Activated T-helper 2 cell treated with anti-CD3 and anti-CD28 coated beads, Interferon-gamma antibody, Interleukin-2, Interleukin-4, amounts not matched to agents 10 μg/mL and 5 μg/mL and 100 μg/mL, durations not matched to agents 14 hours and 24 hours and 36 hours (primary cell): ENCODE measurements at places on chromosomes 1 and 21.

DNA sequence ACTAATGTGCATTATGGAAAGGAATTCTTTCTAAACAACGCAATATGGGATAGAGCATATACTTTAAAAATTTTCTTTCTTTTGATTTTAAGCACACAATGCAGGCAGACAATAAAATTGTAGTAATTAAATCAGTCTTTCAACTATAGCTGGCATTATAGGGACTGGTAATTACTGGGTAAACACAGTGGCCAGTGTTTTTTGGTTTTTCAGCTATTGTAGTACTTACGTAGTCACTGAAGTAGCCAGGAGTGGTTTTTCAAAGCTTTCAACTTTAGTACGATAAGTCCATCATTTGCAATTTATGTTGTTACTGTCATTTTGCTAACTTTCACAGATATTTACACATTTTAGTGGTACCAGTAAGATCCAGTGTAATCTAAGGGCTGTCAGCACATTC is 50.6 kb downstream of the RAB3GAP2 start:
- DNase-seq: no peak

GRCh38 chr1:18548643-18549042 is 67.9 kb downstream of the KLHDC7A start:
- DNase-seq: no peak

DNA sequence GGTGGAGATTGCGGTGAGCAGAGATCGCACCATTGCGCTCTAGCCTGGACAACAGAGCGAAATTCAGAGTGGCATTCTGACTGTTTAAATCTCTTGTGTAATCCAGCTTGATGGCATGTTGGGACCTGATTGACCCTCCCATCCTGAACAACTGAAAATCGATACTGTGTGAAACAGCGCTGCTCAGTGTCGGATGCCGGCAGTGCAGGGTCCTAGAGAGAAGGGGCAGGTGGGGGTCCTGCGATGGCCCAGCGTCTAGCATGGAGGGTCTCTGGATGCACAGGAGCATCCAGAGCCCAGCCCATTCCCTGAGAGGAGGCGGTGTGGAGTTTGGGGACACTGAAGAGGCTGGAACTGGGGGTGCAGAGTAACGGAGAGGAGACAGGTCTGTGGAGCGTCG is 15.8 kb downstream of the AGT start:
- no peak for DNase-seq

- DNase-seq: no peak
These were observed 41.6 kb upstream of the QSOX1 start for GRCh38 chr1:180112984-180113647.

DNA sequence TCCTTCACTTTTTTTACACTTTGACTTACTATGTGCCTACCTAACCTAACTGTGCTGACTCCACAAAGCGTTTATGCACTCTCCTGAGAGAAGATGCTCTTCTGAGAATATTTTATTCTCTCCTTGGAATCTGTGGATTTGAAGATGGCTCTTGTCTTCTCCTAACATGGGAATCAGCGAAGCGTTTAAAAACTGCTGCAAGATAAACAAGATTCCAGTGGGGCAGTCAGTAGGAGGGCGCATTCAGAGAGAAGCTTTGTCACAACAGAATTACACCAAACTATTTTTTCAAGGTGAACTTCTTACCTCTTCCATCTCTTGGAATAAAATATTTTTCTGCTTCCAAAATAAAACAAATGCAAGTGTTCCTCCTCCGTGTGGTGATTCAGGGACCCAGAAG is 113.1 kb downstream of the FOXD2 start:
- no peak for DNase-seq

DNA sequence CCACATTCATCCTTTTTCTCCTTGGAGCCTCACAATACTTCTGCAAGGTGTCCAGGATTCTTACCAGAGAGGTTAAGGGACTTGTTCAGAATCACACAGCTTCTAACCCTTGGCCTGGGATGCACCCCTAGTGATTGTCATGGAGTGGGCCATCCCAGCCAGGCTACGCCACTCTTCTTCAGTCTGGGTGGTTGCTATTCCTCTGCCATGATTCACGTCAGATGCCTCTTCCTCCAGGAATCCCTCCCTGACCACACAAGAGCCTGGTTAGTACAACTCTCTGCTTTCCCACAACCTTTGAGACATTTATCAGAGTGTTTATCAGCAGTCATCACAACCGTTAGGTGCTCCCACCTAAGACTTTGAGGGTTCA is 121.8 kb downstream of the EPHB2 start:
- no peak for DNase-seq

- no peak for DNase-seq
These were observed 19.4 kb downstream of the PLEKHA6 start for GRCh38 chr1:204340081-204340889.

DNA sequence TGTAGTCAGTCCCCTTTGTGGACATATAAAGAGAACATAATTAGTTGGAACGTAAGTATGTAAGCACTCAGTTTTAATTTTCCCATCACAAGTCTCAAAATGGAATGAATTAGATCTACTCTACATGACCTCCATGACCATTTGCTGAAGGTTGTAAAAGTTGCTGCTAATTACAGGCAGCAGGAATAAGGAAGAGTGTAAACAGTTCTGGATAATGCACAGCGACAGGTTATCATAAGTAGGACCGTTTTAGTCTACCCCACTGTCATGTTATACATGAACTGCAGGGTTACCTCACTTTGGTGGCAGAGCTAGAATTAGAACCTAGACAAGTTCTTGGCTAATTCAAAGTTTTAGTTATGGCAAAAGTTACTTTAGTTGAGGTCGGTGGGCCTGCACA is 21.7 kb downstream of the YTHDF2 start:
- DNase-seq: no peak

GRCh38 chr1:16418823-16419425 is 18.3 kb downstream of the SPATA21 start:
- no peak for DNase-seq

- DNase-seq: no peak
These were observed 592 bp downstream of the CRCT1 start for GRCh38 chr1:152514715-152515433.

GRCh38 chr1:14653461-14653960 is 55.0 kb downstream of the KAZN start:
- DNase-seq: no peak

DNA sequence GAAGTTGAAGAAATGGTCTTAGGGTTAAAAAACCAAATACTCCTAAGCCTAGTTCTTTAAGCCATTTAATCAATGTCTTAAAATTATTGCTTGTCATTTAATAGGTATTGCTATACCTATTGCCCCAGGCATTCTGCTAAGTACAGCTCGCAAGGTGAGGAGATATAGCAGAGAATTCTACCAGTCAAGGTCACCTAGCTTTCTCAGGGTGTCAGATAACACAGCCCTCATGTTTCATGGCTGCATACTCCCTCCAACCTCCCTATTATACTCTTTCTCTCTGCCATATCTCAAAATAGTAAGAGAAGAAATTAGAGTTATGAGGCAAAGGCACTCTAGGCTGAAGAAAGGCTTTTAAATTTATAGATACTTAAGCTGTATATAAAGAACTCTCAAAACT is 68.4 kb upstream of the GPR88 start:
- no peak for DNase-seq

- DNase-seq: no peak
These were observed 60.7 kb downstream of the ZNF697 start for GRCh38 chr1:119587341-119587740.

DNA sequence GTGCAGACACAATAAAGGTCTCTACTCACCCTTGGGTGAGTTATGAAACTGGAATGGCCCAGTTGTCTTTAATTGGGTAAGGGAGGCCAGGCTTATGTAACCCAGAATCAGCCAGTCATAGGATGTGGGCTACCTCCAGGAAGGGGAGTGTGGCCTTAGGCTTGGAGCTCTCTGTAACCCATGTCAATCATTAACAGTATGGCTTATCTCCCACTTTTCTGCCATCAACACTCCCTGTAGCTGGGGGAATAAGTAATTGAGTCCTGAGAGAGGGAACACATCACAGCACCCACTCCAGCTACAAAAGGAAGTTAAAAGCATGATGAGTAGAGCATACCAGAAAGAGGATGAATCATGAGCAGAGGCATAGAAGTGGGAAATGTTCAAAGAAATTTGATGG is 327.0 kb upstream of the DUSP10 start:
- DNase-seq: no peak

DNA sequence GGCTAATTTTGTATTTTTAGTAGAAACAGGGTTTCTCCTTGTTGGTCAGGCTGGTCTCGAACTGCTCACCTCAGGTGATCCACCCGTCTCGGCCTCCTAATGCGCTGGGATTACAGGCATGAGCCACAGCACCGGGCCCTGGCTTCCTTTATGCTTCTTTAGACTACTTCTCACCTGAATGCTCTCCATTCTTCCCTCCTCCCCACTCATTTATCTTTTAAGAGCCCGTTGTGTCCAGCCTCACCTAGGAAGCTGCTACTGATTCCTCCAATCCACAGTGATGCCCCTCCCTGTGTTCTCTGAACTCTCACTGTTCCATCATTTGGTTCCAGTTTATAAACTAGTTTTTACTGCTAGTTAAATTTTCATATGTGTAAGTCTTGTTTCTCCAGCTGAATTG is 44.9 kb upstream of the NR5A2 start:
- DNase-seq: no peak

DNA sequence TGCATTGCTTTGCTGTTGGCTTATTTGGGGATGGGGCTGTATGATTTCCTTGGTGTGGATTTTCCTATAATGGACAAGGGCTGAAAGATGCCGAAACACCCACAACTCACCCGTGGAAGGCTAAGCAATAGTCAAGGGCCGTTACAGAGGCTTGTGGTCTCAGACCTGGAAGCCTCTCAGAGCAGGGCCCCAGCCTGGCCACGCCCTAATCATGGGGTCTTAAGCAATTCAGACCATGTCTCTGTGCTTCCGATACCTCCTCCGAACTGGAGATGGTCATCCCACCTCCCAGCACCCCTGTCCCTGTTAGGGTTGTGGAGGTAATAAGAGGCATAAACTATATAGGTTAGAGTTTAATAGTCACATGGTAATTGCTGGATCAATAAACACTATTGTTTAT is 3.4 kb downstream of the ABCG1 start:
- DNase-seq: no peak

GRCh38 chr1:29408831-29409605 is 172.7 kb downstream of the PTPRU start:
- DNase-seq: no peak

DNA sequence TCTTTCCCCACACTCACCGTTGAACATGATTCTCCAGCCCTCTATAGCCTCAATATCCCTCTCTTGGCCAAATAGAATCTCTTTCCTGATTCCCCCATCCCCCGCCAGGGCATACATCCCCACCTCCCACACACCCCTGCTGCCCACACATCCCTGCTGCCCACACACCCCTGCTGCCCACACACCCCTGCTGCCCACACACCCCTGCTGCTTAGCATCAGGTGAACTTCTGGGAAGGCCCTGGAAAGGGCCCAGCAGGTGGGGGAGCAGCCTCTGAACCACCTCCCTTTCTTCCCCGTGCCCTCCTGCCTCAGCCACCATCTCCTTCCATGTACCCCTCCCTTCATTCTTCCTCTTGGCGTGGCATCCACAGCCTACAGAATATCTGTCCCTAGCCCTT is 15.9 kb upstream of the IFNLR1 start:
- DNase-seq: no peak

DNA sequence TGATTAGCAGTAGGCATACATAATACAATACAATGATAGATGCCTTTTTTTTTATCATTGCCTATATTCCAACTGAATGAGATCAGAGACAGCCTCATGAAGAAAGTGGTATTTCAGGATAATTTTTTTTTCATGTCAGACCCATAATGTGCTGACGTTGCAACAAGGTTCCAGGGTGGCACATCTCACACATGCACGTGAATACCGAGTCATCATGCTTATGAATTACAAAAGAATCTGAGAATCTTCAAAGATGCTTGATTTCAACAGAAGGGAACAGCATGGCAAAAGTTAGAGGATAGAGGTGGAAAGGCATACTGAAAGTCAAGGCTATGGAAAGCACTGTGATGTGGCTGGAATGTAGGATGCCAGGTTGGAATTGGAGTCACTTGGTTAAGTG is 5.0 kb upstream of the RNF11 start:
- no peak for DNase-seq

GRCh38 chr1:60171801-60172200 is 98.2 kb upstream of the C1orf87 start:
- DNase-seq: no peak

DNA sequence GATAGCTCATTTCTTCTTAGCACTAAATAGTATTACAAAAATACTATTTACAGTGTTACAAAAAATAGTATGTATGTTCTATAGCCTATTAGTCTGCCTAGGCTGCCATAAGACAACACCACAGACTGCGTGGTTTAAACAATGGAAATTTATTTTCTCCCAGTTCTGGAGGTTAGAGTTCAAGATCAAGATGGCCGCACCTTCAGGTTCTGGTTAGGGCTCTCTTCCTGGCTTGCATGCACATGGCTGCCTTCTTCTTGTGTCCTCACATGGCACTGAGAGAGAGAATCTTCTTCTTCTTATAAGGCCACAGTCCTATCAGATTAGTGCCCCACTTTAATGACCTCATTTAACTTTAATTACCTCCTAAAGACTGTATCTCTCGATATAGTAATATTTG is 4.1 kb downstream of the ATF6 start:
- DNase-seq: no peak

DNA sequence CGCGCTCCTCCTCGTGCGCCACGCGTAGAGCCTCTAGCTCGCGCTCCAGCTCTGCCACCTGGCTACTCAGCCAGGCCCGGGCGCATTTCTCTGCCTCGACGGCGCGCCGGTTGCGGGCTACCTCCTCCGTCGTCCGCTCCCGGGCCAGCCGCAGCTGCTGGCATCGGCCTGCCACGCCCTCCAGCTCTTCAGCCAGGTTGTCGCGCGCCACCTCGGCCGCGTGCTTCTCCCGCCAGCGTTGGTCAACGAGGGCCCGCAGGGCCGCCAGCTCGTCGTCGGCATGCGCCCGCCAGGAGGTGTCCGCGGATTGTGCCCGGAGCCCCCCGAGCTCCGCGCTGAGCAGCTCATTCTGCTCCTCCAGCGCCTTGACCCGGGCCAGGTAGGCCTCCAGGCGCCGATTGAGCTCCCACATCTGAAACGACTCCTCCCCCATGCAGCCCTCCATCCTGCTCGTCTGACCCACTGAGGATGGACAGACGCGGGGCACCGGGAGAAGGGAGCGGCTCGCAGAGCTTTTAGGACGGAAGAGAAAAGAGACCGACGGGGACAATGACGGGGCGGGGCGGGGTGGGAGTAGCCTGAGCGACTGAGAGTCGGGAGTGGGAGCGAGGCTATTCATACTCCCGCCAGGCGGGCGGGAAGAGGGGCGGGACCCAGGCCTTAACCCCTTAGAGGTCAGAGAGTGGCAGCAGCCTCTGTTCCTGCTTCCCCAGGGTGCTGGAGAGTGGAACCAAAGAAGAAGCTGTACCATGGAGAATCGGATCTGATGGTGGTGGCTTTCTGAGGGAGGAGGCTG is at the start of gene NES:
Gene NES, minus strand, starts transcription at position 588 of the 796 bp plus-strand sequence. Its CDS starts 143 bp downstream, at position 445.
- DNase-seq: no peak

- no peak for DNase-seq
These were observed 3.9 kb upstream of the PDE4B start for GRCh38 chr1:65788762-65789161.
